Dermis blood vessel endothelial cell (primary cell): ENCODE measurements at places on chromosomes 12 and 14.

DNA sequence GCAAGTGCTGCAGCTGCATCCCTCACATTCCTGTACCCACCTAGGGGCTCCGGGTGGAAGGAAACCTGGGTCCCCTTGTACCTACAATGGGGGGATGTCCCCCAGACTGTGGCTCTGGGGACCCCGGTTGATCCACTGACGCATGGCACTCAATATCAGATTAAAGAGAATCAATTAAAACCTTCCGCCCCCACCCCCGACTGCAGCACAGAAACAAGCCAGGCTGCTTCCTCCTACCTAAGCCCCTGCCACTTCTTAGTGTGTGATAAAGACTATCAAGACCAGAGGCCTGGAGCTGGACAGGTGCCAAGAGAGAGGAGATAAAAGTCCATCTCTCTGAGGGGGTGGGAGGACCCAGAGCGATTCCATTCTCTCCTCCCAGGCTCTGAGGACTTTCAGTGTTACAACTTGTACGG is 28.2 kb upstream of the RPLP0 start:
- no peak for DNase-seq

- no peak for DNase-seq
Measured at GRCh38 chr14:70793637-70794036, 15.7 kb downstream of the MAP3K9 start.

DNA sequence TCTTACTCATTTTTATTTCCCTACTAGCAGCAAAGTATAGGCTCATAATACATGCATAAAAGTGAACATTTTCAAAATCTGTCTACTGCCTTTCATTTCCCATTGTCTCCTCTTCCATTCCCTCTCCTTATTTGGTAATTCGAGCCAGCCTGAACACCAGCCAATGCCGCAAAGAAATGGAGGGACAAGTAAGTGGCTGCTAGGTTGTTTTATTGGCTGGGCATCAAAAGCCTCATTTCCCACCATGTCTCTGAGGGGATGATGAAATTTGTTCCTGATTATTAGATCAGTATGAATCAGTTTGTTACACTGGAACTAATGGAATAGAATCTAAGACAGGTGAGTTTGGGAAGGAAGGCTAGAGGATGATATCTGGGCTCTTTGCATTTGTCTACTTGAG is 143.5 kb downstream of the KCNA5 start:
- no peak for DNase-seq

GRCh38 chr14:56794088-56794556 is 16.2 kb downstream of the OTX2 start:
- DNase-seq = no peak

GRCh38 chr12:71268598-71269280 is 110.9 kb upstream of the TSPAN8 start:
- DNase-seq = no peak

- no peak for DNase-seq
Measured at GRCh38 chr12:97875064-97875463, 412.5 kb downstream of the RMST start.

DNA sequence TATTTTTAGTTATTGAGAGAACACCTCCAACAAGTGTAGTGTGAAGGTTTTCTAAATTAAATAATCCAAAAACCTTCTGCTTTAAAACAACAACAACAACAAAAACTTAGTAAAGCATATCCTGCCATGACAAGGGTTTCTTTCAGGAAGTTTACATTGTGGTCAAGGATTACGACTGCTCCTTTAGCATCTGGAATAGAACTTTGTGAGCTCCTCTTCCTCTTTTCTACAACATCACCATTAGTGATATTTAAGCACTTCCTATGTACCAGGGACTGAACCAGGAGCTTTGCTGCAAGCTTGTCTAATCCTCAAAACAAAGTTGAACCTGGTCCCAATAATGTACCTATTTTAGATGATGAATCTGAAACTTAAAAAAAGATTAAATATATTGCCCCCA is 315.4 kb upstream of the KITLG start:
- peak; percentile 20 for DNase-seq

DNA sequence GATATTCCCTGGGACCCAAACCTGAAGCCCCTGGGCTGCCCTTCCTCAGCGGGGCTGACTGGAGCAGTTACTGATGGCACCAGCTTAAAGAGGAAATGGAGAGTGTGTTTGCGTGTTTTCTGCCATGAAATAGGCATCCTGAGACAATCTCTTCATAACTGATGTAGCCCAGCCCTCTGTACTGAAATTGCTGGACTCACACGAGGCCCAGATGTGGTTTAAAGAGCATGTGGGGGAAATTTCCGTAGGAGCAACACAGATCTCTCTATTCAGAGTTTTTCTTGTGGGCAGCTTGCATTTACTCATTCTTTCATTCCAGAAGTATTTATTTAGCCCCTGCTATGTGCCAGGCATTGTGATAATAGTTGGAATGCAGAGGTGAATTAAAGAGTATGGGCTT is 782.1 kb upstream of the TBX3 start:
- no peak for DNase-seq

DNA sequence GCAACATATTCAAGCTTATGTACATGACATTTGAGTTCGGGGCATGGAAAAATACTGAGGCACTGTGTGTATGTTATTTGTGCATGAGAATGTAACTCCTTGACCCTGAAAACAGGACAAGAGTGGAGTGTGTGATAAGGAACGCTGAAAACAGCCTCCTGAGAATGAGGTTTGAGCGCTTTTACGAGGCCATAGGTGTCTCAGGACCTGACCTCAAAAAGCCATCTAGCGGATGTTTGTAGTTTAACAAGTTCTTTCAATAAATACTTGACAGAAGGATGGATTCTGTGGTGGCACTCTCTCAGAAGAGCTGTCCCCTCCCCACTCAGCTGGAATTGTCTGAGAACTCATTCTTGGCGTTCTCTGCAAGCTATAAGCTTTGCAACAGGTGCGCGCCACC is 350.5 kb upstream of the TMTC1 start:
- DNase-seq = peak; percentile 37
